NCI-H748 treated with DMSO at 0.1 percent for 48 hours (cell line): ENCODE measurements at places on chromosomes 1 and 21.

GRCh38 chr21:46052703-46053651 lies 44.9 kb upstream of the COL6A2 start:
- no peak for DNase-seq

- DNase-seq, result no peak
Measured at GRCh38 chr1:2965676-2966075, 55.6 kb upstream of the ACTRT2 start.

DNA sequence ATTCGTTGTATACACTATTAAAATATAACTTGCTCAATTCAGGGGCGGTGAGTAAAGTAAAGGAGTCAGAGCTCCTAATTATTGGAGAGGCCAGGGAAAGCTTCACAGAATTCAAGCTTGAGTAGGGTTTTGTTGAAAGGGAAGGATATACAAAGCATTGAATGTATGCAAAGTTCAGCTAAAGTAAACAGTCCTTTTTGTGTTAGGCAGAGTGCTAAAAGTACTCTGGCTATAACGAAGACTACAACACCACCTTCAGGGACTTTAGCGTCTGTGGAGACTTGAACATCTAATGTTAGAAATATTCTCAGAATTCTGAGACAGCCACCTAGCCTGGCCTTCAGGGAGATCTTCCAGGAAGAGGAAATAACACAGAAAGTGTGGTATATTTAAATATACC lies 1.1 kb downstream of the FALEC start:
- peak; percentile 54 for DNase-seq

DNA sequence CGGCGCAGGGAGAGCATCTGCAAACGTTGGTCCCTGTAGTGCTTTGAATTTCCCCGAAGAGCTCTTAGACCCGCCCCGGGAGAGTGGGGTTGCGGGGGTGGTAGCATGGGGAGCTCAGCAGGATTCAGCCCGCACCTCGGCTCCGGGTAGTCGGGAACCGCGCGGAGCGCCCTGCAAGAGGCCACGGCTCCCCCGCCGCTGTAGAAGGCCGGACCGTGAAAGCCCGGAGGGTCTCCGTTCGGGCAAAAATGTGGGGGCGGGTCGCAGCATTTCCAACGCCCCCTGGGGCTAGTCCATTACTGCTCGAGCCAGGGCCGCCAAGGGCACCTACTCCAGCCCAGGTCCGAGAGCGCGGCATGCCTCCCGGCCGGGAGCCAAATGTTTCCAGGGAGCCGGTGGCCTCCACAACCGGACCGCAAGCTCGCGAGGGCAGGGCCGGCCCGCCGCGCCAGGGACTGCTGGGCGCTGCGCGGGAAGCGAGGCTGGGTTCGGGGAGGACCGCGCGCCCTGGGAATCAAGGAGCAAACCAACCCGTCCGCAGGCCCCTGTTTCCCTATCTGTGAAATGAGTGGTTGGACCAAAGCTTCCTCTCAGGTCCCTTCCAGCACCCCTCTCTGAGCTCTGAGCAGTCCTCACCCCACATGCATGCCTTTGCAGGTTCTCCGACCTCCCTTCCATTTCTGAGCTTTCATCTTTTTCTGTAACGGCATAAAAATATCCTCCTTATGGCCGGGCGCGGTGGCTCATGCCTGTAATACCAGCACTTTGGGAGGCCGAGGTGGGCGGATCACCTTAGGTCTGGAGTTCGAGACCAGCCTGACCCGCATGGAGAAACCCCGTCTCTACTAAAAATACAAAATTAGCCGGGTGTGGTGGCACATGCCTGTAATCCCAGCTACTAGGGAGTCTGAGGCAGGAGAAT lies 775 bp upstream of the TMEM63A start:
- DNase-seq, result no peak

DNA sequence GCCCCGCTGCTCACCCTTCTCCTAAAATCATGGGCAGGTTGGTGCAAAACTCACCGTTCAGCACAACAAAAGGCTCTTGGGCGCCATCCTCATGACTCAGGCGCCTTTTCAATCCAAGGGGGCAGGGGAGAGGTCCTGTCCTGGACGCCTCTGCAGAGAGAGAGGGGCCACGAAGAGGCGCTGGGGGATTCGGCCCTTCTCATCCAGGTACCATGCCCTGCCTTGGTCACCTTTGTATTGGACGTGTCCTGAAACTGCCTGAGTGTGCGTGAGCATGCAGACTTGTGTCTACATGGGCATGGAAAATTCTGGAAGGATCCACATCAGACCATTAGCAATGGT lies 53.5 kb downstream of the SLC37A1 start:
- no peak for DNase-seq

DNA sequence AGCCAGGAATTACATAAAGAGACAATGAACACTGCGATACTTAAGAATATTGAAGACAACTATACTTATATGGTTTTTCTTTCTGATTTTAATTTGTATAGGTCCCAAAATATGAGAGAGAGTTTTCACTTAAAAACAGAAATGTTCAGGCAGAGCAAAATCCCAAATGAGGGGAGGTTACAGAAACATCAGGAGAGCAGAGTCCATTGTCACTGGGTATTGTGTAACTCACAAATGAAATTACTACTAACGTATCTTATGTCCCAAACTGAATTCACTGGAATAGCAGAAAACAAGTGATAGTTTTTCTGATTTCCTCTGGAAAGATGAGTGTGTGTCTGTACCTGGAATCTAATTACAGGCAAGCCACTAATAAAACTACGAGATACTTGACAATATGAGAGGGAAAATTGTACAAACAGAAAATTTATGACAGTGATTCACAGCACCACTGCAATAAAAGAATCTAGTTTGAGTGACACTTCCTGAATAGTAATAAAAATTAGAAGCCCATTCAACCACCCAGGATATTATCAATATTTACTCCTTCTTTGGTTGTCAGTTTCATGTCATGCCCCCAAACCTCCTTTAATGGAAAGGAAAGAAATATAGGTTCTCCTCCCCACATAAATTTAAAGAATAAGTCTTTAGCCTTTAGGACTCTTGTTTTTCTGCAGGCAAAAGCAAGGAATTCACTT lies 522.6 kb downstream of the ADGRL2 start:
- peak; percentile 27 for DNase-seq

GRCh38 chr21:36175771-36176565 lies 19.3 kb downstream of the DOP1B start:
- DNase-seq, result no peak

DNA sequence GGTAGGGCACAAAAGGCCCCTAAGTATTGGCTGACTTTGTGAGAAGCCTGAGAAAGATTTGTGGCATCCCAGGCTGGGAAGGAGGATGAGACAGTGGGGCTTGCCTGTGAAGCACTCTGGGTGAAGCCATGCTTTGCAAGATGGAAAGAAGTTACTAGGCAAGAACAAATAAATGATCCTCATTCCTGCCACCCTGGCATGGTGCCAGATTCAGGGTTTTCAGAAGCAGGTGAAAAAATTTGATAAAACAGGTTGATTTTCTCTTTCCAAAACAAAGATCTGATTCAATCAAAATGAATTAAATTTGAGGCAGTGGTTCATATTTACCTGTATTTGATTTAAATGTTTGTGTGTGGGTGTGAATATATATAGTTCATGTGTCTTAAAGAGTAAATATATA lies 386.9 kb upstream of the PROX1 start:
- no peak for DNase-seq

- no peak for DNase-seq
Measured at GRCh38 chr1:207282496-207283380, 38.7 kb upstream of the CD55 start.

GRCh38 chr1:236534151-236534651 lies 10.4 kb downstream of the LGALS8 start:
- DNase-seq, result no peak

DNA sequence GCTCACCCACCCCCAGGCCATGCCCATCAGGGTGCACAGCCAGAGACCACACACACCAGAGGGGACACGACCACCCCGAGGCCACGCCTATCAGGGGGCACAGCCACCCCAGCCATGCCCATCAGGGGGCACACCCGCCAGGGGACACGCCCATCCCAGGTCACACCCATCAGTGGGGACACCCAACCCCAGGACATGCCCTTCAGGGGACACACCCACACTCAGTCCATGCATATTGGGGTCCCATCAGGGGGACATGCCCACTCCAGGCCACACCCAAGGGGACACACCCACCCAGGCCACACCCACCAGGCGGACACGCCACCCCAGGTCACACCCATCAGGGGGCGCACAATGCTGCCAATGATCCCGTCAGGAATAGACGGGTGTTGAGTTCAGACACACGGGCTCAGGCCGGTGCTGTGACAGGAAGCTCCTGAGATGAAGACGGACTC lies 20.7 kb downstream of the MCM3AP start:
- DNase-seq, result no peak

- DNase-seq, result no peak
Measured at GRCh38 chr1:177755851-177756560, 213.9 kb downstream of the SEC16B start.

DNA sequence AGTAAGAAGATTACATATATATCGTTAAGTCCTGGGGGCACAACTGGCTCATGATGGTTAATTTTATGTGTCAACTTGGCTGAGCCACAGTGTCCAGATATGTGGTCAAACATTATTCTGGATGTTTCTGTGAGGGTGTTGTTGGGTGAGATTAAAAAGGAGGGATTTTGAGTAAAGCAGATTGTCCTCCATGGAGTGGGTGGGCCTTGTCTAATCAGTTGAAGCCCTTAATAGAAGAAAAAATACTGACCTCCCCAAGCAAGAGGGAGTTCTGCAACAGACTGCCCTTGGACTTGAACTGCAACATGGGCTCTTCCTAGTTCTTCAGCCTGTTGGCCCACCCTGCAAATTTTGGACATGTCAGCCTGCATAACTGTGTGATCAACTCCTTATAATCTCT lies 311.6 kb downstream of the RPS6KC1 start:
- DNase-seq, result no peak

DNA sequence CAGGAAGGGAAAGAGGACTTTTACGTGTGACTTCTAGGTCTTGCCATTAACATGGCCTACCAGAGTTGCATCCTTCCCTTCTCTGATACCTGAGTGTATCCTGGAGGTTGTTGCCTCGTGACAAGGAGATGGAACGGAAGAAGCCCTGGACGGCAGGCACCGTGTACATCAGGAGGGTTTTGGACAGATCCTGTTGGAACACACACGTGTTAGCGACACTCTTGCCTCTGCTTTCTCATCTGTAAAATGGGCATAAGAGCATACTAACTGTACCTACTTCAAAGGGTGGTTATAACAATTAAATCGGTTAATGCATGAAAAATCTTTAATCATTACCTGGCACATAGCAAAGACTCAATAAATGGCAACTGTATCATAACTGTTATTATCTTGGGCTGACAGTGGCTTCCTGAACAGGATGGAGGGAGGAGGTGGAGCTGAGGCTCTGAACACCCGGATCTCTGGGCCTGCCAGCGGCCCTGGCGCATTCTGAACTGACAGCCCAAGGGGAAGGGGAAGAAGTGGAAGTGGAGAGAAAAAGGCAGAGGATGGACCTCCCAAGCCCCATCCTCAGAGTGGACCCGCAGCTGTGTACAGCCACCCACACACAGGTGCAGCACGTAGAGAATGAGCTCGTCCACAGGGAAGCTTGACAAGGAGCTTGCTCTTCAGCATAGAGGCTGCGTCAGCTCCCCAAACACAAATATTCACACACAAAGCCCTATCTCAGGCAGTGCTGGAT lies 30.2 kb upstream of the EXOSC10 start:
- no peak for DNase-seq

- no peak for DNase-seq
Measured at GRCh38 chr1:196661345-196661744, 9.5 kb downstream of the CFH start.

DNA sequence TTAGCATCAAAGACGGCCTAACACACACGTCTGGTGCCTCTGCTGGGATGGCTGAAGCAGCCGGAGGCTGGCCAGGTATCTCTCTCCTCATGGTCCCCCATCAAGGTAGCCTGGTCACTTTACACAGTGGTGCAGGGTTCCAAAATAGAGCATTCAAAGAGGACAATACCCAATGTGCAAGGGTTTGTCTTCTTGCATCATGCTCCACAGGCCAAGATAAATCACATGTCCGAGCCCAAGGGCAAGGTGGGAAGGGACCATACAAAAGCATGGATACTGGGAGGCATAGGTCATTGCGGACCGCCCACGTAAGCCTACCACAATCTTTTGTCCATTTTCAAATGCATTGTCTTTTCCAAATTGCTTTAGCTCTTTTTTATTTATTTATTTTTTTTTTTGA lies 23.8 kb upstream of the TINAGL1 start:
- no peak for DNase-seq

- DNase-seq, result no peak
Measured at GRCh38 chr1:117225931-117226330, 15.2 kb upstream of the VTCN1 start.

- DNase-seq, result no peak
Measured at GRCh38 chr1:47521034-47521881, 83.4 kb downstream of the FOXD2 start.

- DNase-seq, result no peak
Measured at GRCh38 chr1:38486085-38486484, 373.5 kb downstream of the RRAGC start.

GRCh38 chr1:167795810-167796740 lies 74.3 kb downstream of the MPZL1 start:
- DNase-seq, result peak; percentile 48

- DNase-seq, result no peak
Measured at GRCh38 chr1:172051898-172052297, 210.6 kb downstream of the DNM3 start.

- DNase-seq, result no peak
Measured at GRCh38 chr1:51439895-51440294, 79.2 kb downstream of the EPS15 start.
